ENCODE measurements at places on chromosomes 3 and 15.

- DNase-seq, result no peak
Measured at GRCh38 chr3:1902416-1902815, 196.2 kb upstream of the CNTN4 start.

- DNase-seq, result no peak
Measured at GRCh38 chr3:100073714-100074307, 40.5 kb downstream of the FILIP1L start.

DNA sequence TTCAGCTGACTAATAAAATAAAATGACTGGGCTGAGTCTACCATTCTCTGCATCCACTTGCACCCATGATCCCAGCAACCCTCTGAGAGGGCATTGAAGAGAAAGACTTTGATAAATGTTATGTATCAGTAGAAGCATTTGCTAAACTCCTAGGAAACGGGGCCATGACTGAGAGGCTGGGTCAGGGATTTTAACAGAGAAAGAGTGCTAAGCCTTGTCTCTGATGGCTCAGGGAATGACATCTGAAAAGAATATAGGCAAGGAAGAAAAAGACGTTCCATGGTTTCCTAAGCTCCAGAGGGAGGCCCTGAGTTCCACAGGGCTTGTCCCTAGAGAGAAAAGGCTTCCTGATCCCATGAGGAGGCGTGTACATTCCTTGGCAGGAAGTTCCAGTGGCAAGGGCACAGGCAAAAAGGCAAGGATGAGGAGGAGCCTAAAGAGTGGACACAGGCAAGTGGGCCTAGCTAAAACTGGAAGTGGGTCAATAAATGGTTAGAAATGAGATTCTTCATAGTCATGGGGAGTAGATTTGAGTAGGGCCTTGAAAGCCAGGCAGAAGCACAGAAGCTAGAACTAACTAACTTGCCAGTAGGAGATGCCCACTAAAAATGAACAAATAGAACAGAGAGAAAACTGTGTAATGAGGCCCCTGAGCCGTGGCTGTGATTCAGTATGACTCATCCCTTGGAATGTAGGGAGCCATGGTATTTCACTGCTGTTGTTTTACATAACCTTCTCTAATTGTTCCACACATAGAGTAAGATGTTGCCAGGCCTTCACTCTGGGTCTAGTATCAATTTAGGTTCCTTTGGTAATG lies 44.9 kb upstream of the MANF start:
- no peak for DNase-seq

GRCh38 chr3:15645246-15645645 lies 43.7 kb downstream of the BTD start:
- DNase-seq, result no peak
